CD4-positive, alpha-beta T cell treated with Interleukin-1 beta for 1 hour (primary cell): ENCODE measurements at places on chromosomes 2 and 18.

- peak; percentile 44 for DNase-seq
Observed at GRCh38 chr2:190119257-190119656, 56.7 kb upstream of the MSTN start.

DNA sequence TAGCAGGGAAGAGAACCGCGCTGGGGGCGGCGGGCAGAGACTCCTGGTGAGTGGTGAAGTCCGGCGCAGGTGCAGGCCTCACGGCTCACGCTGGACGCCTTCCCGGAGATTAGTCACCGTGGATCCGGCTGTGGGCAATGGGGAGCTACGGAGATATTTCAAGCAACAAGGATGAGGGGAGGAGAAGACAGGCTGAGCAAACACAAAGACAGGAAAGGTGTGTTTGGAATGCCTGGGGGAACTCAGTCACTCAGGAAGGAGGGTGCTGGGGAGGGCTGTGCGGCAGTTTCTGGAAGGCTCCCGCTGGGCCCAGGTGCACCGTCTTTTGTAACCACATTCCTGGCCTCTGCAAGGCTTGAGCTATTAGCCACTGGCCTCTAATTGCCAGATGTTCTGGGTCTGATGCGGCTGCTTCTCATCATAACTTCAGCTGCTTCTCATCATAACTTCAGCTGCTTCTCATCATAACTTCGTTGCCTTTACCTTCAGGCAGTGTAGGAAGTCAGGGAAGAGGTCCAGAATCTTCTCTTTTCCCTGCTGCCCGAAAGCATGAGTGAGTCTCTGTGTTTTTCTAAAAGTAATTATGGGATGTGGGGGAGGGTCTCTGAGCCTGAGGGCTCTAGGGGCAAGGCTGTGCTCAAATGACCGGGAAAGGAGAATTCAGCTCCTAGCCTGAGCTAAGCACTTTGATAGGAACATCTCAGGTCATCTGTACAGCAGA lies 118.9 kb downstream of the PXDN start:
- DNase-seq, result no peak

DNA sequence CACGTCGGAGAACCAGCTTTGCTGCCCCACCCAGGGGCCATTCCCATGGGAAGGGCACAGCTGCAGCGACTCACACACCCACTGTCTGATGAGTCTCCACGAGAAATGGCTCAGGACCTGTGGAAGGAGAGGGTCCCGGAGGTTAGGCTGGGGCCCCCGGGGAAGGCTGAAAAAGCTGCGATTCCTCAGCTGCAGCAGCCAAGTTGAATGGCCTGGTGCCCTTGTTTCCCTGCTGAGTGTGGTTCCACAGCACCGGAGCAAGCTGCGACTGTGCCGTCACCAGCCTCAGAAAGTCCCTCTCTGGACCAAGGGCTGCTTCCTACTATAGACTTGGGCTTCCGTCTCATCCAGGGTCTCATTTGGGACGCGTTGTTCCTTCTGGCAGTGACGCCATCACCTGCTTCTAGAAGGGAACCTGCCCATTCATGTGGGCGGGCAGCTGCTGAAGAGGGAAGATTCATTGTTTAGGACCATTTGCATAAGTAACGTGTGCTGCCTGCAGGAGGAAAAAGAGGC lies 180.2 kb downstream of the INHBB start:
- DNase-seq, result no peak

GRCh38 chr2:219752726-219753125 lies 125.3 kb downstream of the SLC4A3 start:
- DNase-seq, result no peak

DNA sequence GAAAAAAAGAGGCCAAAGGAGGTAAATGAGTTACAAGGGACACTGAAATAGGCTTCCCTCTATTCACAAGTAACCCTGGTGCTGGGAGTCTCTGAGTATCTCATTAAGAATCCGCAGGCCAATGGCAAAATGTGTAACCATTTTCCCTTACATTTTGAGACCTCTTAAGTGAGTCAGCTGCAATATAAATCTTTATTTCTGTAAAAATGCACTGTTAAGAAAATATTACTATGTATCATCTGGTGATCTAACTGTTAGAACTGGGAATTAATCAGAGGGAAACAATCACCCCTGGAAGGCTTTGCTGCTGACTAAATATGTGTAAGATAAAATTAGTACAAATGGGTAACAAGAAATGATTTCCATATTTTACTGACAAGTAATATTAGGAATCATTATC lies 483.1 kb upstream of the CHST9 start:
- no peak for DNase-seq

DNA sequence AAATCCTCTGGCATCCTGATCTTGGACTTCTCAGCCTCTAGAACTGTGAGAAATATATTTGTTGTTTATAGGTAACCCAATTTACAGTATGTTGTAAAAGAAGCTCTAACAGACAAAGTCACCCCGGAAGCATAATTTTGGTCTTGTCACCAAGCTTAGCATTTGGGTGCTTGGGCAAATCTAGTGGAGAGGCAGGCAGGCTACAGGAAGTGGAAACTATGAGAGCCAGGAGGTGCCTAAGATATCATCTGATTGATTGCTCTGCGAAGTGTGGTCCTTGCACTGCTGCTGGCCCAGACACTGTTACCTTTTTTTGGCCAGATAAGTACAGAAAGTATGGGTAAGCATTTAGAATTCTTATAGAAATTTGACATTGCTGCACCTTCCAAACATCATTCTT lies 102.9 kb downstream of the CDC42EP3 start:
- peak; percentile 26 for DNase-seq

- DNase-seq, result no peak
Observed at GRCh38 chr2:71948781-71949536, 198.7 kb downstream of the CYP26B1 start.

DNA sequence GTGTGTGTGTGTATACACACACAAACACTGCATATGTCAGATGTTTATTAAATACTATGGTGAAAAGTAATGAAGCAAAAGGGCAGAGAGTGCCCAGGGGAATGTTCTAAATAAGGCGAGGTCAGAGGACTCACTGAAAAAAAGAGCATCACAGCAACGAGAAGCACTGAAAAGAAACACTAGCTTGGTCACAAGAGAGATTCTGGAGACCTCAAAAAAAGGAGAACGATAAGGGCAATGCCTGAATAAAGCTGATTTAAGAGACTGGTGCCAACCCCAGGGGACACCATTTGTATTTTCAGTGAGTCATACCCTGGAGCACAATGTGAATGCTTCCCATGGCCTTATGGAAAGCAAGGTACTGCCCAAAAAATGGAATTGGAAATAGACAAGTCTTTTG lies 14.5 kb downstream of the SLC40A1 start:
- no peak for DNase-seq

- DNase-seq, result no peak
Observed at GRCh38 chr2:163207693-163208370, 369.3 kb upstream of the KCNH7 start.

DNA sequence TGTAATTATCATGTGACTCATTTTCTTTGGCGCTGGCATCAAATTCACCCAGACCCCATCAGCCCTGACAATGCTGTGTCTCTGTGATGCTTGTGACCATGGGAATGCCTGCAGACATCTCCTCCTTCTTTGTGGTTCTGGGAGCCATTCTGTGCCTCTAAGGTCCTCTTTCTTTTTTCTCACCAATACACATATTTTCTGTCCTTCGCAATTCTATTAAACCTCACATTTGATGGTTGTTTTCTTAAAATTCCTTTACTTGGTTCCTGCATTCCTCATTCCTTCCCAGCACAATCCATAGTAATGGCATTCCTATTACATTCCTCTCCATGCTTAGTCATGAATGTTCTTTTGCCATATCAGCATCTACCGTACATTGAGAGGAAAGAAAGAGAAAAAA lies 375.3 kb downstream of the PIK3C3 start:
- DNase-seq, result no peak

DNA sequence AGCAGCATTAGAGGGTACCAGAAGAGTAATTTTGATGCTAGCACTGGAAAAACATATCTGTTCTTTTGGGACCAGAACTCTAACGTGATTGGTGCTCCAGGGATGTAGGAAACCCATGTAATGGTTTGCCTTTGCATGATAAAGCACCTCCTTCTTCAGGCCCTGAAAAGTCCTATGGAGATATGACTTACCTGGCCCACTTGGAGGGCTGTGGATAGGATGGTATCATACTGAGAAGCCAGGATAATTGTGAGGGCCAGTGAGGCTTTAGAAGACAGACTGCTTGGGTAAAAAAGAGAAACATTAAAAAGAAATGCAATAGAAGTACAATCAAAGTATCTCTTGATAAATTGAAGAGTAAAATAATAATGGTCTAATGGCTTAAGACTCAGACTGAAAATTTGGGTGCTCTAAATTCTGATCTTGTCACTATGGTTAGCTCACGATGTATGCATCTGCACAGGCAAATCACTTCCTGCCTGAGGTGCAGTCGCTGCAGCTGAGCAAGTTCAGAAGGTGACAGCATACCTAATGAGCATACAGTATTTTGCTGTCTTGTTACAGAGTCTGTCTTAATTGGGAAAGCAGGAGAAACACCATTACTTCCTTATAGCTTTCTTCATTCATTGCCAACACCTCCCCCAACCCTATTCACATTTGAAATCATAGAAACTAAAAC lies 371.5 kb downstream of the NUP35 start:
- no peak for DNase-seq

DNA sequence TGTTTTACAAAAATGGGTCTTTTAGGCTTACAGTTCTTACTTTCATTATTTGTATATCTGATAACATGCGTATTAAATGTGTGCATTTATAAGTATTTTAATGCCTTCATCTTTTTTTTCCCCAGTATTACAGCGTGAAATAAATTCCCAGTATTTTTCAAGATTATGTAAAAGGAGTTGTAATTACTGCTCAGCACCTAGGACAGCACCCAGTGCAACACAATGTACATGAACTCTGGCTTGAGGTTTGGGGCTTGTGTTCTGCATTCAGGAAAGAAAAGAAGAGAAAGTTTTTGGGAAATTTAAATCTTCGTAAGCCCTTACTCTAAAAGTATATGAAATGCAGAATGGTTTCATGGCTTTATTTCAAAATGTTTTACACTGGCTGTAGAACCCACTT lies 16.7 kb downstream of the ZNF638 start:
- no peak for DNase-seq

- DNase-seq, result no peak
Observed at GRCh38 chr18:59467497-59467896, 108.4 kb upstream of the LMAN1 start.

DNA sequence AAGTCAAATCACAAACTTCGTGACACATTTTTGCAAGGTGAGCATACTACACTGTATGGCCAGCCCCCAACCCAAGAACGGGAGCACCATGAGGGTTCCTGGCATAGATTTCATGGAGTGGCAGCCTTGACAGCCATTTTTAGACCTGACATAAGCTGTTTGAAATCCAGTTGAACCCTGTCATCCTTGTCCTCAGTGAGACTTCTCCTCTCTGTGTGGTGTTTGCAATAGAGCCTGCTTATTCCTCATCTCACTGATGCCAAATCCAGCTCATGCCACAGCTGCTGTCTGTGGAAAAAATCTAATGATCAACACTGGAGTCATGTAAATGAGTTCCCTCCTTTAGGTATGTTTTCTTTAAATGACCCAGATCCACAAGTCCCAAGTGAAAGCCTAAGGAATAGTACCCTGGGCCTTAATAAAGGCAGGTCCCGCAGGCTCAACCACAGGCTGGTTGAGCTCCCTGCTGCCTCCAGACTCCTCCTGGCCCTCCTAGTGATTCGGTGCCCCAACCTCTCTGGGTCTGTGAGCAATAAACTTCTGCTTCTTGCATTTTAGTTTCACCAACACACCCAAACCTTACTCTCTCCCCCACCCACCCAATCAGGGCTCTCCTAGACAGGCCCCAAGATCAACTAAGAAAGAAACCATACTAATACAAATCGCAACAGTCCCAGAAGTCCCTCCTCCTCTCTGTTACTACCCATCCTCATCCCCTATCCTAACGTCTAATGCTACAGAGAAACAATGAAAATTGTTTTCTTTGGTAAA lies 8.4 kb upstream of the CREG2 start:
- DNase-seq, result no peak

GRCh38 chr18:74945774-74946545 lies 263.0 kb downstream of the PTGR3 start:
- no peak for DNase-seq

DNA sequence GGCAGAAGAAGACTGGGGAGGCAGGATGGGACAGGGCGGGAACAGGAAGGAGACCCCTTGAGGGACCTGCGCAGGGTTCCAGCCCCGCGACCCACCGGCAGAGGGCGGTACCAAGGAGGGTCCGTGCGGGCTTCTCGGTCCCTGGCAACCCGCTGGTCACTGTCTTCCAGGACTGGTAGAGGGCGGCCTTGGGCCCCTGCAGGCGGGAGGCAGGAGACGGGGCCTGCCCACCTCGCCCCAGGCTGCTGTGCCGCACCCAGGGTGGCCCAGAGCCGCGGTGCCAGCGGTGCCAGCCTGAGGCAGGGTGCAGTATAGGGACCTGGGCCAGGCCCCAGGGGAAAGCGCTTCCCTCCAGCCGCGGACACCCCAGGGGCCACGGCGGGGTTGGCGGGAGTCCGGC lies 34.5 kb downstream of the NEURL3 start:
- peak; percentile 44 for DNase-seq

DNA sequence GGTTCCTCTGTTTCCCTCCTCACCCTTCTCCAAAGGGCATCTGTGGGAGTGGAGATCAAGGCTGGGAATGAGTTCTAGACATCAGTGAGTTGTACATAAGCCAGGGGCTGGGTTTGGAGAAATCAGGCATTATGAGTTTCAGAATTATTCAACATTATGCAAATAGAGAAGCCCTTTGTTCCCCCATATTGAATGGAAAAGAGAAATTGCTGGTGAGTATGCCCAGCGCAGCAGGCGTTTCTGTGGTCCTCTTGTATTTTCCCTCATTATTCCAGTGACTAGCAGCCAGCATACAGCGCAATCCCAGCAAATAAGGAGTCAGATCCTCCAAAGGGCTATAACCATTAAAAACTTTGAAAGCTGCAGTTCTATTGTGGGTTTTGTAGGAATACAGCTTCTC lies 94.4 kb downstream of the VWA3B start:
- DNase-seq, result no peak

DNA sequence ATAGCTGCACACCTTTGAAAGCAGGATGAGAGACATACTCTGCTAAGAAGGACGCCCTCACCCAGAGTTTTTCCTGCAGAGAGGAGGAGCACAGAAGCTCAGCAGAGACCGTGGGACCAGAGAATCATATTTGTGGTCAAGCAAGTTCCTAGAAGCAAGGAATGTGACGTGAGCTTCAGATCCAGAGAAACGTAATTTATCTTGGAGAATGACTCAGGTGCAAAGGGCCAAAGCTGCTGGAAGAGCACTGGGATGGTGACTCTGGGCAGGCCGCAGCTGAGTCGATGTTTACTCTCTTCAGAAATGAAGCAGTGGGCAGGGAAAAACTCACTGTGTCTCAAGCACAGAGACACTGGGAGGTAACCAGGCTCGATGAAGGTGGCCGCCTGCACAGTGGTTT lies 50.1 kb upstream of the IGFBP2 start:
- DNase-seq, result no peak

DNA sequence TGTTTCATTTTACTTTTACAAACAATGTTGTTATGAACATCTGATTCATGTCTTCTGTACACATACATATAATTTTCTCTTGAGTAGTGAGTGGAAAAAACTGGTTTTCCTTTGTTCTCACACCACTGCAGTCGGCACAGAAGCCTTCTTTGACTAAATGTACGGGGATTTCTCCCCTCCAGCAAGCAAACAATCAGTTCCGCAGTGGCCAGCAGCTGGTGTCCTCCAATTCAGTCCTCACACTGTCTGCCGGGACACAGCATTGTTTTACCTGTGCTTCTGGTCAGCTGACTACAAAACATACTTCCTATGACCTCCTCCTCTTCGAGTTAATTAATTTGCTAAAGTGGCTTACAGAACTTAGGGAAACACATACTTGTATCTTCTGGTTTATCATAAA lies 202.8 kb downstream of the WDR7 start:
- no peak for DNase-seq
